ENCODE measurements at places on chromosomes 7 and 10.

DNA sequence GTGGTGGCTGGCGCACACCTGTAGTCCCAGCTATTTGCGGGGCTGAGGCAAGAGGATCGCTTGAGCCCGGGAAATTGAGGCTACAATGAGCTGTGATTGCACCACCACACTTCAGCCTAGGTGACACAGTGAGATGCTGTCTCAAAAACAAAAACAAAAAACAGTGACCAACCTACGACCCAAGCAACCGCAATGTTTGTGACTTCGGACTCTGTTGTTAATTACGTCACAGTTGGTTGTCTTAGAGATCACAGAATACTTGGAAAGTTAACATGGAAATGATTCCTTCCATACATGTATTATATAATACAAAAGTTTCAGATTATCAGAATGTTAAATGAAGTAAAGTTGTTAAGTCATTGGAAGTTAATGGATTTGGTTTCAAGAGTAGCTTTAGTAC is 106.2 kb downstream of the REEP3 start:
- DNase-seq: no peak

DNA sequence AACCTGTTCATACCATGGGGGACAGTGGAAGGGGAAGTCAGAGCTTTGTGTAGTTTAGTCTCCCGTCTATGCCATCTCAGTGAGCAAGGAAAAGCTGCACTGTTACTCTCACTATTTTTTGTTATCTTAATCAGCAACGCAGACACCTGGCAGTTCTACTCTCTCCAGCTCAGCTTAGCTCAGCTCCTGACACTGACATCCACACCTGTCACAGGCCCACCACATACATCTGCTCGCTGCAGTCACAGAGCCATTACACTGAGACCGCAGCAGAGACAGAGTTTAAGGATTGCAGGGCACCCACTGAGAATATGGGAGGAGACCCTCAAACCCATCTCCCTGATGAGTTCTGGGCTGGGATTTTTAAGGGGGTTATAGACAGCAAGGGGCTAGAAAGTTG is 257.3 kb upstream of the AKR1E2 start:
- no peak for DNase-seq

GRCh38 chr10:124650820-124651401 is 93.3 kb downstream of the FAM53B start:
- no peak for DNase-seq

- no peak for DNase-seq
Measured at GRCh38 chr10:73117976-73118743, 7.9 kb downstream of the NUDT13 start.

DNA sequence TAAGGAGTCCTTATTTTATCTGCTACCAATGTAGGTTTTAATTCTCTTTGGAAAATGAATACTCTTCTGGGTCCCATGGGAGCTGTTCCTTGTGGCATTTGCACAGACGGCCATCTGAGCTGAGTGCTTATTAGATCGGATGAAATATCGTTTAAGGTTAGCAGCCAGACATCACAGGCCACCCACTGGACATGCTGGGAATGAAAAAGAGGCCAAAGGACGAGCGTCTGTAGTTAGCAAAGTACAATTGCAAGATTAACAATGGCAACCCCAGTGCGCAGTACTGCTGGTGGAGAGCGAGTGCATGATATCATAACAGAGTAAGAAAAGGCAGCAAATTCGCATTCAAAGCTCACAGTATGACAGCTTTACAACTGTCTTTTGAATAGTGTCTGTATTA is 28.3 kb upstream of the CREB5 start:
- DNase-seq: no peak

- peak; percentile 22 for DNase-seq
Measured at GRCh38 chr7:42232275-42232674, 4.7 kb downstream of the GLI3 start.
